Activated T-helper 9 cell treated with anti-CD3 and anti-CD28 coated beads, Interleukin-2, amount 50 U/mL, for 16 hours (primary cell): ENCODE measurements at places on chromosomes 1 and 21.
A peak's percentile ranks its signal among the peaks of the same experiment; 100 is the strongest.

DNA sequence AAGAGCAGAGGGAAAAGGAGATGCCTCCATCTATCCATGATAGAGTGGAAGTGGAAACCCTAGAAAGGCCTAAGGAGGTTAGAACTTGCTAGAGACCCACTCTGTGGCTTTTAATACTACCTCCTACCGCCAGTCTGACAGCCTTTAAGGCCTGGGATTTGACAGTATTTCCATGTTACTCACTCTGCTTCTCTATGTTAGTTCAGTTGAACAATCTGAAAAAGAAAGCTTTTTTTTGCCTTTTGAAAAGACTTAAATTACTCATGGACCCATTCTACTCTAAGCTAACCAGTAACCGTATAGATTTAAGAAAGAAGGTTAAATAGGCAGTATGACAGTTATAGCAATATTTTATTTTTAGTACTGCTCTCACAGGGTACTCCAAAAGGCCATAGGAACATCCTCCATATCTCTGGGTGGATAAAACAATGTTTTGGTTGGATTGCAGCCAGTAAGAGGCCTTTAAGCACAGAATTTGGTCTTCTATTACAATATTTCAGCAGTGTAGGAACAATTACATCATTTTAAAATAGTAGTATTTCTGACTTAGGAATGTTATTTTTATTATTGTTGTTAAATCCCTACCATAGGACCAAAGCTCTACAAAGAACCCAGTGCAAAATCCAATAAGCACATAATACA lies 15.9 kb upstream of the GPR25 start:
- DNase-seq, result no peak

DNA sequence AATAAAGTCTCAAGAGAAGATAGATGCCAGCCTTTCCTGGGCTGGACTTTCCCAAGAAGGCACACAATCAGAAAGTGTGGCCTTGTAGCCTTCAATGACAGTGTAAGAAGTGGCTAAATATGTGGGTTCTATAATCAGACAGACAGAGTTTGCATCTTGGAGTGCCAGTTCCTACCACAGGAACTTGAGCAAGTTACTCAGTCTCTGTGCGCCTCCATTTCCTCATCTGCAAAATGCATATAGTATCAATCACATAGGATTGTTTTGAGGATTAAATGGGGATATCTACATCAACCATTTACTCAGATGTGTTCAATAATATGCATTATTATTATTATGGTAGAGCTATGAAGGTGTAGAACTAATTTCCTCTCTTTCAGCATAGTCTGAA lies 176.8 kb upstream of the PTBP2 start:
- no peak for DNase-seq

DNA sequence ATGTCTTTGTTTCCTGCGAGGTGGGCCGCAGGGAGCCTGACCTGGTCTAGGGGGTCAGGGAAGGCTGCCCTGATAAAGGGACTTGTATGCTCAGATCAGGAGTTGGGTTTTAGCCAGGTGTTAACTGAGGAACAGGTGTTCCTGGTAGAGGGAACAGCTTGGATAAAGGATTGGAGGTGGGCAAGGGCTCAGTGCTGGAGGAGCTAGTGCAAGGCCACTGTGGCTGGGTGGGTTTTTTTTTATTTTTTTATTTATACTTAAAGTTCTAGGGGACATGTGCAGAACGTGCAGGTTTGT lies 31.1 kb downstream of the A3GALT2 start:
- DNase-seq, result no peak

GRCh38 chr1:10360045-10360444 lies 38.8 kb upstream of the PGD start:
- no peak for DNase-seq

DNA sequence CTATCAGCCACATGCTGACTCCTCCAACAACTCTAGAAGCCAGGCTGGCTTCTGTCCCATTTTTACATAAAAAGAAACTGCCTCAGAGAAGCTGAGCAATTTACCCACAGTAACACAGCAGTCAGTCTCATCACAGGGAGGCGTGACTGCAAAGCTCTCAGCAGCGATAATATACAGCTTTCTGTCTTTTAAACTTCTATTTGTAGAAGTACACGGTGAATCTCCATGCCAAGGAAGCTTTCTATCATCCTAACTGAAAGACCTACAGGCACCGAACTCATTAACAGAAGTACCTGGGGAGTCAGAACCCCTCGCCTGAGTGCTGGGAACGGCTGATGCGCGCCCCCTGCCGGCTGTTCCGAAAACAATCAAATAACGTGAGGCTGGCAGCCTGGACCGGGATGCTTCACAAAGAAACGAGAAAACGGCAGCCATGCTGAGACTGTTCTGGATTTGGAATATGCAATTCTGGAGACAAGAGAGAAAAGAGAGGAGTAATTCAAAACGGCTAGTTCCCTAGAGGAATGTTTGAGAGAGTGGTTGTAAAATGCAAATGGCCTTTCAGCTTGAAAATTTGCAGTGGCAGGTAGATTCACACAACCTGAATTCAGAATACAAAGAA lies 43.5 kb upstream of the RAB4A start:
- peak; percentile 70 for DNase-seq

GRCh38 chr1:175875556-175875955 lies 132.2 kb upstream of the TNR start:
- no peak for DNase-seq

DNA sequence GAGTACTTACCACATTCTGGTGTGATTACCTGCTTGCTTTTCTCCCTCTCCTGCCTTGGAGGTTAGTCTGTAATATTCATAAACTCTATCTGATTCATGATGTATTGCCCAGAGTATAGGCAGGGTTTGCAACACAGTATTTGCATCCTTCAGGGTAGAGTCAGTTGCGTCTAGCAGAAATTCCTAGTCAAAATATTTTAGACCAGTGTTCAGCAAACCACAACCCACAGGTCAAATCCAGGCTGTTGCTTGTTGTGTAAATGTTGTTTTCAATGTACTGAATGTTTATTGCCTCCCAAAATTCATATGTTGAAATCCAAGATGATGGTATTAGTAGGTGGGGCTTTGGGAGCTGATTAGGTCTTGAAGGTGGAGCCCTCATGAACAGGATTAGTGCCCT lies 82.9 kb downstream of the NGF start:
- no peak for DNase-seq

GRCh38 chr1:19662313-19662712 lies 2.4 kb upstream of the HTR6 start:
- DNase-seq, result no peak

DNA sequence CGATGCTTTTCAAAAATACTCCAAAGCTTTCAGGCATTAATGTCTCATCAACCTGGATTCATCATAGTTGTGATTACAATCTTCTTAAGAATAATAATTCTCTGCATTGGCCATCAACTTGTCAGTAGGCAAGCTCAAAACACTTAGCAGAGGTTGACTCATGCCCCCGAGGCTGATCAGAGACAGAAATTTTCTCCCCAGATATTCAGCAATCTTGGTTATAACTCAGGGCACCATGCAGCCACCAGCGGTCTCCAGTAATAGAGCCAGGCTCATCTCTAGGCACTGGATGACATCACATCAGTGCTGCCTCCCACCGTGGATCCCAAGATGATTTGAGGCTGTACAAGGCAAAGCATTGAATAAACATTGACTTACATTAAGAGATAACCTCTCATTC lies 14.3 kb upstream of the IFFO2 start:
- no peak for DNase-seq

GRCh38 chr1:99305626-99306025 lies 41.3 kb downstream of the PLPPR4 start:
- DNase-seq, result no peak
